ENCODE measurements at places on chromosomes 3 and 15.

DNA sequence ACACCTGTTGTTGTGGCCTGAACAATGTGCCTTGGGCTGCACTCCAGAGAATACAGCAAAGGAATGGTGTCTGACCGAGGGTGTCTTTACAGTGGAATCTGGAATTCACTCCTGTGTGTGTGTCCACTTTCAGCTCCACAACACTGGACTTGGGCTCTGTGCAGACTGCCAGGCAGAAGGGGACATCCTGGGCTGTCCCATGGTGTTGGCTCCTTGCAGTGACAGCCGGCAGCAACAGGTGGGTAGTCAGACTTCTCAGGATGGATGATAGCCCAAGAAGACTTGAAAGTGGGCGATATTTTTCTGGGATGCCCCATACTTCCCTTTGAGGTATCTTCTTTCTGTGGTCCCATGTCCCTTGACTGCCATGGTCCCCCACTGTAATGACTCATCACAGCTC, 45.0 kb downstream of the DPH3 start:
- no peak for DNase-seq

DNA sequence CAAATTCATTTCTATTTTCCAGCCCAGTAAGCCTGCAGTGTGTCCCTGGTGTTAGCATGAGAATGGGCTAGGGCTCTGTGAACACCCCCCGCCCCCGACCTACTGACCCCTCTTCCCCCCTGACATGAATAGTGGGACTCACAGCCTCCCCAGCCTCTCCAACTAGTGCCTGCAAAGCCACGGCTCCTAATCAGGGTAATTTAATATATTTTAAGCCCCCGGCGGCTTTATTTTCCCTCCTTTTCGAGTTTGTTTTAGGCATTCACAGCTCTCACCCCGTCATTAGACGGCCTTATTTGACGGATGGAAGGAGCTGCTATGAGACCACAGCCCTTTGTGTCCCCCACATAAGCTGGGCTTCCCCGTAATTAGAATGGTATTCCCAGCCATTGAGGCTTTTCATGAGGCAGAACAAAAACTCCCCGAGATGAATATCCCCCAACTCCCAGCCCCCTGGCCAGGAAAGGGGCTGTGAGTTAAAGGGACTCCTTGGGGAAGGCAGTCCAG, 78.3 kb upstream of the POLG start:
- DNase-seq = no peak

DNA sequence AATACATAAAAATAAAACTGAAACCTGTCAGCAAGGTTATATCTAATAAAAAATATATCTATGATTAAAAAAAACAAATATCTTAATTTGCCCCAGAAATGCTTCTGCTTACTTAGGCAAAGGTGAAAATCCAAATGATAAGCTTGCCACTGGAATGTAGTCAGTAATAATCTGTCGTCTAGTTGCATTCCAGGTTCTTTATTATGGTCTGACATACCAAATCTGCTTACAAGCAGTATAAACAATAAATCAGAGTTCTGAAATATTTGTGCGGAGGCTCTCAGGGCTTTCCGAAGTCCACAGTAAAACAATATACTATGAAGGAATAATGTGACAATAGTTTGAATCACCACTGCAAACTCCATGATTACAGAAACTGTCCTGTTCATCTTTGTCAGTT, 1133.5 kb downstream of the ROBO1 start:
- DNase-seq = peak; percentile 4

GRCh38 chr15:63292771-63293170, 15.4 kb downstream of the APH1B start:
- DNase-seq = peak; percentile 42

- DNase-seq = no peak
These were observed 96.3 kb downstream of the ZMAT3 start for GRCh38 chr3:178975320-178975719.

DNA sequence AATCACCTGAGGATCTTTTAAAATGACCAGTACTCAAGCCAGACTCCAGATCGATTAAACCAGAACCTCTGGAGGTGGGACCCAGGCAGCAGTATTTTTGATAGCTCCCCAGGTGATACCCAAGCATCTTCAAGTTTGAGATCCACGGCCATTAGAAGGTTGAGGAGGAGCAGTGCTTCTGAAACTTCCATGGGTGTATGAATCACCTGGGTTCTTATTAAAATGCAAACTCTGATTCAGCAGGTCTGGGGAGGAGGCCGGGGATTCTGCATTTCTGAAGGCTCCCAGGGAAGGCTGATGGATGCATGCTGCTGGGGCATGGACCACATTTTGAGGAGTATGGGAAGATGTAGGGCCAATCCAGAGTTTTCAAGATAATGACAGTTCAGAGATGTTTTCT, 55.4 kb downstream of the ATG7 start:
- DNase-seq = no peak

Measured in fibroblast of skin of scalp (primary cell).